ENCODE measurements at places on chromosomes 7 and 10.

GRCh38 chr10:113626809-113627355 lies 37.0 kb downstream of the NRAP start:
- DNase-seq: no peak

- no peak for DNase-seq
These were observed 61.8 kb downstream of the ADD3 start for GRCh38 chr10:110069502-110069982.

- no peak for DNase-seq
These were observed 80.7 kb downstream of the MAD1L1 start for GRCh38 chr7:2151801-2152612.

GRCh38 chr7:7808156-7808555 lies 89.7 kb upstream of the RPA3 start:
- DNase-seq: no peak

GRCh38 chr7:69780379-69780778 lies 182.1 kb downstream of the AUTS2 start:
- peak; percentile 60 for DNase-seq

DNA sequence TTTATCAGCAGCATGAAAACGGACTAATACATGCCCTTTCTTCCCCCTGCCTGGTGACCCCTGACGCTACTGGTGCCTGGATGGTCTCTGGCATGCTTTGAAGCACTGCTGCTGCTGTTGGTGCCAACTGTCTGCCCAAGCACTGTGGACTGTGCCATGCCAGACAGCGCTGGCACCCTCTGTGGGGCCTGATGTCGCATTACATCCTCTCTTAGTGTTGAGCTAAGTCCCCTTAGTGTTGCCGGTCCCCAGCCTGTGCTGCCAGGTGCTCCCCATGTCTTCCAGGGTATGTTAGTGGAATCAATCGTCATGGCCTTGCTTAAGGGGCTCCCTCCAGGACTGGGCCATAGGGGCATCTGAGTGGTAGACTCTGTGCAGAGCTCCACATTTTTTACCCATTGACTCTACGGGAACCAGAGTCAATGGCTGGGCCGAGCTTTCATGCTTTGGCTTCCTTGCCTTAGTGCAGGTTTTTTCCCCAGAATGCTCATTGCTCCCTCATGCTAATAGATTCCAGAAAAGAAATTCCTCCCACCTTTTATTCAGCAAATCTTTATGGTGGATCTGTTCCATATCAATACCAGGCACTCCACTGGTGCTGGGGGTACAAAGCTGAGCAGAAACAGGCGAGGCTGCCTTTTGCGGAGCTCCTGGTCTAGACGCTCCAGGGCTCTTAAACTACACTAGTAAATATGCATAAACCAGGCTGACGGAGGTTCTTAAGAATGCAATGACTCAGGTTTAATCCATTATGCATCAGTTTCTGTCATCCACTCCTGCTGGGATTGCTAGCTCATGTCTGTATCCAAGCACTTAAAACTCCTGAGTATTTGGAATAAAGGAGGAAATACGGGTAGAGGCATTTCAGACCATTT lies 21.8 kb upstream of the MRC1 start:
- no peak for DNase-seq

DNA sequence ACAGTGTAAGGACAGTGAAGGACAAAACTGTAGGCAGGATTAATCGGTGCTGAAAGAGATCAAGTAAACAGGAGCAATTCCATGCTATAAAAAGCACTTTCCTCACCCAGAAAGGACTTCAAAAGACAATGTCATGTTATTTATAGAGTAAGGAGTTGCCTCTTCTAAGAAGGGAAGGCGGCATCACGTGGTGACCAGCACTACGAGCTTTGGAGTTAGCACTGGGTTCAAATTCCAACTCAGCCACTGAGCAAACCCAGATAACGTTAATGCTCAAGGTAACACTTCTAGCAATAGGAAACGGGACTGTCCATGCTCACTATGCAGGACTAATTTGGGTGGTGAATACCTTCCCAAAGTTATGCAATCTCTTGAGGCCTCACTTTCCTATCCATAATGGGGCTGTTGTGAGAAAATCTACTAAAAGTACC lies 715 bp upstream of the PANK1 start:
- no peak for DNase-seq

DNA sequence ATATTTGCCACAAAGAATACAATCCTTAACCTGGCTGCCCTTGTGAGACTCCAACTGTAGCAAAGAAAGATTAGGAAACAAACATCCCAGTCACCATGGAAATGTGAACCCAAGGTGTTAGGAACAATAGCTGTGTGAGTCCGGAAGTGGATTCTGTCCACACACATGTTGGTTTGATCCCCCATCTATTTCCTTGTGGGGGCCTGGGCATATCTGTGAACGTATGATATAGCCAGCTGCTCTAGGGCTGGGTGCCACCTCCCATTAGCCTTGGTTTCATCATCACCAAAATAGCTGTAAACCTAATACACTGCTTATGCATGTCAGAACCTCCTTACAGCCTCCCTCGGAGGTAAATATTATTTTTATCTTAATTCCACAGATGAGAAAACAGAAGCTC lies 26.4 kb downstream of the GRK5 start:
- no peak for DNase-seq

GRCh38 chr7:101560856-101561255 lies 68.2 kb downstream of the MYL10 start:
- no peak for DNase-seq

- no peak for DNase-seq
These were observed 41.0 kb downstream of the TSPAN15 start for GRCh38 chr10:69492091-69492745.

DNA sequence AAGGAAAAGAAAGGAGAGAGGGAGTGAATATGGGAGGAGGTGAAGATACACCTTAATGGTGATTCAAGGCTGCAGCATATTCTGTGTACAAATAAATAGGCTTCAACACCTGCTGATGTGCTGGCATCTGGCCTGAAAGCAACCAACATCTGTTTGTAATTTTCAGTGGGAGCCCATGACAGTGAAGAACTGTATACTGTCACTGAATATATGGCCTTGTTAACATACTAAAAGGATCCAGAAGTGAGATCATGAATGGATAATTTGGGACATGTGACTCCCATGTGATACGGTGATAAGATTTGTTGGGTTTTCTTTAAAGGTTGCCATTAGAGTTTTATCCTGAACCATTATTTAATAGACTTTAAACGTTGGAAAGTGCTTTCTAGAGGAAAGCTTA lies 459.3 kb downstream of the CNTNAP2 start:
- no peak for DNase-seq

DNA sequence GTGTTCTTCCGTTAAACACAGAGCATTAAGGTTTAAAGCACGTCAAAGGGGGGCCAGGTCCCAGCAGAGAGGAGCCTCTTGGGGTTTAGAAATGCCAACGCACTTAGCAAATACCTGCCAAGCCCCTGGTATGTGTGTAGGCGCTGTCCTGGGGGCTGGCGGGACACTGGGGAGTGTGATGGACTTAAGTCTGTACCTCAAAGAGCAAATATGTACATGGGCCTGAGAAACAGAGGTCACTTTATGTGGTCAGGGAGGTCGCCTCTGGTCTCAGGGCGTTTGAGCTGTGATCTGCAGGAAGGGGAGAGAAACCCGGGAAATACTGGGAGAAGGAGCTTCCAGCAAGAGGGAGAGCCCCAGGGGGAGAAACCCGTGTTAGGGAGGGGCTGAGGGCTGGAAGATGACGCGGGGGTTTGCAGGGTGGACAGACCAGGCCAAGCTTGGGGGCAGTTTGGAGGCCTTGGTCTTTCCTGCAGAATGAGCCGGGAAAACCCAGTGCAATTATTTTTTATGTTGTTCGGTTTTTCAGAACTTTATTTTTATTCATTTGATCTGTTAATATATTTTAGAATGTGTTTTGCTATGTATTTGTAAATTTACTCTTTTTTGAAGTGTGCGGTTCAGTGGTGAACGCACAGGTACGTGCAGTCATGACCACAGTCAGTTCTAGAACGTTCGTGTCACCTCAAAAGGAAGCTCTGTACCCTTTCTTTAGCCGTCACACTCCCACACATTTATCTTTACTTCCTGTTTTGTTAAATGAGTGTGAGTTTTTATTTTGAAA lies 441.4 kb upstream of the FOXK1 start:
- DNase-seq: no peak

GRCh38 chr7:158110034-158110590 lies 477.5 kb downstream of the PTPRN2 start:
- DNase-seq: no peak

GRCh38 chr10:14658331-14659127 lies 116.2 kb downstream of the FAM107B start:
- no peak for DNase-seq

- DNase-seq: no peak
These were observed 30.7 kb upstream of the BTBD16 start for GRCh38 chr10:122240401-122240800.

DNA sequence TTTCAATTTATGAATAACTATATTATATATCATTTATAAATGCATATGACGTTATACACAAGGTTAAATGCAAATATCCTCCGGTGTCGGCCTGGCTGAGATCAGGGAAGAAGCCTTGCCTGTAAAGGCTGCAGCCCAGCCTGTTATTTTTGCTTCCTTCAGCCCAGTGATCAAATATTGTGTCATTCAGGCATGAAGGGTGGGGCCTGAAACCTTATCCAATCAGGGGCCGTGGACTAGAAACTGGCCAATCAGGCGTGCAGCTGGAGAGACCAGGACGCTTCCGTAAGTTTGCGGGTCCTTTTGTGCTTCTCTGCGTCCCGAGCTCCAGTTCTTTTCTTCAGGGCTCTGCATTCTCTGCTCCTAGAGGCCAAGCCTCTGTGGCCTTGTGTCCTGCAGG lies at the start of gene ZNF722:
ZNF722 (plus strand) TSS at position 301 of the 400 bp plus-strand sequence. CDS start 113 bp downstream, outside the sequence.
- DNase-seq: no peak

- no peak for DNase-seq
These were observed 487.4 kb downstream of the PLXDC2 start for GRCh38 chr10:20303453-20304152.

GRCh38 chr7:30907527-30908267 lies 4.0 kb upstream of the AQP1 start:
- no peak for DNase-seq

GRCh38 chr7:17665029-17665428 lies 275.3 kb downstream of the SNX13 start:
- DNase-seq: no peak

GRCh38 chr7:22110227-22110839 lies 164.6 kb upstream of the CDCA7L start:
- peak; percentile 68 for DNase-seq

GRCh38 chr10:65660006-65660405 lies 1265.8 kb upstream of the LRRTM3 start:
- no peak for DNase-seq

- DNase-seq: no peak
These were observed 69.9 kb upstream of the PARD3 start for GRCh38 chr10:34885011-34885410.

GRCh38 chr7:143289421-143289820 lies 1.3 kb downstream of the CASP2 start:
- DNase-seq: no peak

- DNase-seq: no peak
These were observed 567.6 kb downstream of the GRM8 start for GRCh38 chr7:126685018-126685573.

DNA sequence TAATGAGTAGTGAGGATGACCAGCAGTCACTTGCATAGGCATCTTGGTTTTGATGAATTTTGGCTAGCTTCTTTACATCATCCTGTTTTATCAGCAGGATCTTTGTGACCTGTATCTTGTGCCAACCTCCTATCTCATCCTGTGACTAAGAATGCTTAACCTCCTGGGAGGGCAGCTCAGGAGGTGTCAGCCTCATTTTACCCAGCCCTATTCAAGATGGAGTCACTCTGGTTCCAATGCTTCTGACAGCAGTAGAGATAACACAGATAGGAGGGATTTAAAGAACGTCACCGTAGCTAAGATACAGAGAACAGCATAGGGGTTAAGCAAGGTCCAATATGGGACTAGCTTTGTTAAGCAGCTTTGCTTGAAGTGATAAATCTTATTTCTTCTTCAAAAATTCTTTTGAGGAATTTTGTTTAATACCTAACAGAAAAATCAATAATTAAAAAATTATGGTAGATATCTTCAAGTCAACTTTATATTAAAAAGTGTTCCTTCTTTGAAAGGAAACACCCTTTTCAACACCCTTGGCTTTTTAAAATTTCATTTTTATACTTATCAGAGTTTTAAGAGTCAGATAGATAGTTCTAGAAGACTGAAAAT lies 39.9 kb downstream of the TMEM229A start:
- DNase-seq: no peak

DNA sequence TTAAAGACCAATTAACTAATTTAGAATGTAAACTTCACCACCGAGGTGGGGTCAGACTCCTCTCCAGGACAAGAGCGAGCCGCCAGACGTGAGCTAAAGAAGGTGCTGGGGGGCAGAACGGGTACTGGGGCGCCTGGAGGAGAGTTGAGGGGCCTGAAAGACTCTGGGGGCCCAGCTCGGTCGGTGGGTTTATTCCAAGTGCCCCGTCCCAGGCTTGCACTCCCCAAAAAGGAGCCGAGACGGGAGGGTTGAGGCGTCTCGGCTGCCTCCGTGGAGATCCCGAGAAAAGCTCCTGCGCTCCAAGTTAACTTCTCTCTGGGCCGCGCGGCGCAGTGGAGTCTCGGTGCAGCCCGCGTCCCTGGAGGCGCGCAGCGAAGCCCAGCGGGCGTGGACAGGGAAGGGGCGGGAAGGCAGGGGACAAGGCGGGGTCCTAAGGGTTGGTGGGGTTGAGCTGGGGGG lies 553.3 kb downstream of the TFEC start:
- DNase-seq: no peak

DNA sequence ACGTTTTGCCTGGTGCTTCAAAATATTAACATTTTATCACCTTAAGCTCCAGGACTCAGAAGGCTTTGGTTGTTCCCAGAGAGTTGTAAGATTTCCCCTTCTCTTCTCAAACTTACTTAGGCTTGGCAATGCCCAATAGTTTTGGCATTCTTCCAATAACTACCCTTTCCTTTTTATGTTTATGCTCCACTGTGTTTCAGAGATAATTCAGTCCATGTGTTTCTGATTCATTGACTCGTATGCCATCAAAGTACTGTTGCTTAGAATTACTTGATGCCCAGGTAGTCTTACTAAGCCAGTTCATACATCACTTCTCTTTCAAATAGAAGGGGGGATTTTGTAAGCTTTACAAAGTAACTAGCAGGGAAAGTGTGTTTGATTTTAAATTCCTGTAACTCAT lies 66.6 kb downstream of the AGMO start:
- no peak for DNase-seq

DNA sequence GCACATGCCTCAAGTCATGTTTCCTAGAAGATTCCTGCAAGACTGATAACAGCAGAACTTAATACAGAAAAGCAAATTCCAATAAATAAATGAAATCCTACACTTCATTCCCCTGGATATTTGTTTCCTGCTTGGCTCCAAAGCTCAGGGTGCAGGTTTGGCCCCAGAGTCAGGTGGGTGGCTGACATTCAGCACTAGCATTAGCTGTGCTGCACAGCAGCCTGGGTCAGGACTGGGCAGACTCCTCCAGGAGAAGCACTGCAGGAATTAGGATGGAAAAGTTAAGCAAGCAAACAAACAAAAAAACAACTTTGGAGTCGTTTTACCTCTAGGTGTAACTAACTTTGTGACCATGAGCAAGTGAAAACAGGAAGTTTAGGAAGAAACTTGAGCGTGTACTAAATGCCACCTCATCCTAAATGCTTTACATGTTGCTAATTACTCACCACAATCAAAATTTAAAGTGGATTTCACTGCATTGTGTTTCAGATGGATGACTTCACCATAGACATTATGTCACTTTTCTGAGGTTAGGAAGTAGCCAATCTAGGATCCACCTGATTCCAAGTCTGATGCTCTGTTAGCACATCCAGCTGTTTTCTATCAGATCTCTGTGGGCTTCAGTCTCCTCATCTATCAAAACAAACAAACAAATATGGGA lies 239.4 kb downstream of the C7orf25 start:
- DNase-seq: no peak

- DNase-seq: no peak
These were observed 166.4 kb downstream of the PPP1R17 start for GRCh38 chr7:31853380-31853779.

- DNase-seq: no peak
These were observed 67.9 kb downstream of the CLRN3 start for GRCh38 chr10:127824826-127825225.
